CD4-positive, alpha-beta T cell treated with Interferon gamma for 1 hour (primary cell): ENCODE measurements at places on chromosomes 1 and 21.

- DNase-seq: no peak
Observed at GRCh38 chr1:244653439-244654107, 647 bp downstream of the DESI2 start.

DNA sequence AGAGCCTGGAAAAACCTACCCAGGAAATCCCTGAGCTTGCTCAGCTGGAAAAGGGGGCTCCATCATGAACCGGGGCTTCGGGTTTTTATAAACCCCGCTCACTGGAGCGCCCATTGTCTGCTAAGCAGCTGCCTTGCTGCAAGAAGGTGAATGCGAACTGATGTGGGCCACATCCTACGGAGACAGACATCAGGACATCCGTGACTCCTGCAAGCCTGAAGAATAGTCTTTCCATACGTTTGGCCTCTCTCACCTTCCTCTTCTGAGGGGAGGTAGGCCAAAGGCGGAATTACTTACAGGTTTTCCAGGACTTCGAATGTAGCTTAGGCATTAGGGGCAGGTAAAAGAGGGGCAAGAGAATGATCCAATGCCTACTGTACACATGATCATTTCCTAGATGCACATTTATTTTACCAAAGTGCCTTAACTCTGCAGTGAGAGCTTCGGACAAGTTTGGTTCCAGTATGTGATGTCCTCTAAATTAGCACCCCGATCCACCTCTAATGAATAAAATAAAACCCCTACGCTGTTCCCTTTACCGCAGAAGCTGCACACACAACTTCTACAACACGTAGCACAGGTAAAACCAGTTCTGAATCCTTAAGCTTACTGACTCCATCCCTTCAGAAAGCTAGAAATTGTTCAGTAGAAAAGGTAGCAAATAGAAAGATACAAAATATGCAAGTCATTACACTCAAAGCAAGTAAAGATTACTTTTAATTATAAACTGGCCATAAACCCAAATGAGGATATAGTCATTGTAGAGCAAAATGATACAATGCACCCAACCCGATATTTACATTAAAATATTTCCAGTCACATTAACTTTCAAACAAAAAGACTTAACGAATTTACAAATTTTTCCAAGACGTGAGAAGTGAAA lies 866 bp upstream of the SORT1 start:
- DNase-seq: no peak

- no peak for DNase-seq
Observed at GRCh38 chr1:183736343-183736742, 68.6 kb upstream of the RGL1 start.

GRCh38 chr1:162373541-162374260 lies 3.0 kb downstream of the SPATA46 start:
- no peak for DNase-seq

DNA sequence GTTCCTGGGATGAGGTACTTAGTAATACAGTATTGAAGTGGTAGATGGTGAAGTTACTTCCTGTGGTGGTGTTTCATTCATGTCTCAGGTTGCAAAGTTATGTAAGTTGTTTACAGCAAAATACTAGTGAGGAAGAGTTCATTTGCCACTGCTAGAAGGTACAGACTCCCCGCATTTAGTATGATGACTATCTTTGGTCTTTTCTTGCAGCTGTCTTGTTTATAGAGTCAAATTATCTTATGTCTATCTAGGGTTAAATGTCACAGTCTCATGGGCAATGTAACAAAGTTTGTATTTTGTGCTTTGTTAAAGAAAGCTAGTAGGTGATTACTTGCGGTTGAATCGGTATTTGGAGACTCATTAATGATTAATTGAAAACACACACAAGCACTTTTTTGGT lies 50.2 kb downstream of the LRRC8D start:
- DNase-seq: no peak
